ENCODE measurements at places on chromosomes 6 and 20.
A peak's percentile ranks its signal among the peaks of the same experiment; 100 is the strongest.

DNA sequence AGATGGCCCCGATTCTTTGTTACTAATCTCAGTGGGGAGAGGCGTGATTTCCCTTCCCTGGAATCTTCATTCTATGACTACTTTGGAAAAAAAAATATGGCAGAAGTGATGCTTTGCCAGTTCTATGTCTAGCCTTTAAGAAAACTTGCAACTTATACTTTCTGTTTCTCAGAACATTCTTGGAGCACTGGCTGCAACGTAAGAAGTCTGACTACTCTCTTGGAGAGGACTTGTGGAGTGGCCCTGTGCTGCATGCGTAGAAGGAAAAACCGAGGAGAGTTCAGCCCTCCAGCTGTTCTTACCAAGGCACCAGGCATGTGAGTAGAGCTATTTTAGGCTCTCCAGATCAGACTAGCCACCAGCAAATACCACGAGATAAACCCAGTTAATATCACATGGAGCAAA lies 77.6 kb upstream of the STXBP5 start:
- no peak for DNase-seq

DNA sequence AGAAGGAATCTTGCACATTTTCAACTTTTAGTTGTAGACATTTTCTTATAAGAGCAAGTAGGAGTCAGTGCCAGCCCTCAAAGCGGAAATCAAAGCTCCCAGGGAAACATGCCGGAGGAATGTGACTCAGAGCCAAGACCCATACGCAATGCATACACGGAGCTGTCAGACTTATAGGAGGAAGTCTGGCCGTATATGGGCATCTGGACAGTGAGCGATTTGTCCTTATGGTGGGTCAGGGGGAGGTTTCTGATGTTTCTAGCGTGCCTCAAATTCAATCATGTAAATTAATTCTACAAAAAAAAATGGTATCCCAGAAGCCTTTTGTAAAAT lies 3.6 kb upstream of the CCN2 start:
- DNase-seq, result no peak

DNA sequence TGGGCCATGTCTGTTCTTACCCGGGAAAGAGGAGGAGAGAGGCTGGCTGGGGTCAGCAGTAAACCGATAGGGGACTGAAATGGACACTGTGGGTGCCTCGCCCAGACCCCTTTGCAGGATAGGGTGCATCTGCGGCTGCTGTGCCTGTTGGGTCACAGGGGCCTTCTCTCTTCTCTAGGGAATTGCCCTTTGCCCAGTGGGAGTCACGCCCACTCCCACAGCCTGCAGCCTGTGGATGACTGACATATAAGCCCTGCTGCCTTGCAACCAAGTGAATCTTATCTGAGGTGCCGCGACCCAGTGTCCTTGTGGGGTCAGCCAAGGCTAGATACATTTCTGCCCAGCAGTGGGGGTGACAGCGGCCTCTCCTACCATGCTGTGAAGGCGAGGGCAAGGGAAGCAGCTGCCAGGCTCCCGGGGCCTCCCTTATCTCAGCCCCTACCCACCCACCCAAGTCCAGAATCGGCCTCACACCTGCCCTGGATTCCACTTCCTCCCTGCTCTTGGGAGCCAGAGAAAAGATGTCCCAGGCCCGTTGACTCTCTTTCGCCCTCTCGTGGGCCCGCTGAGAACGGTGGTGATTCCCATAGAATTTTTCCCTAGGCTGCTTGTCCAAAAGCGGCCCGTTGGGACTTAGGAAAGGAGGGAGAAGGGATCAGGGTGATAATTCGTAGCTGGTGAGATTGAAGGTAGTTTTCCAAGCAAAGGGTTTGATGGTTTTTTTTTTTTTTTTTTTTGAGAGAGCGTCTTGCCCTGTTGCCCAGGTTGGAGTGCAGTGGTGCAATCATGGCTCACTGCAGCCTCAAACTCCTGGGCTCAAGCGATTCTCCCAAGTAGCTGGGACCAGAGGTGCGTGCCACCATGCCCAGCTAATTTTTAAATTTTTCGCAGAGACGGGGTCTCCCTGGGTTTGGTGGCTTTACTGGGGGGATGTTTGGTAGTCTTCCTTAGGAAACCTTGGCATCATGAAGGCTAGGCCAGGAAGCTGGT lies 76.4 kb upstream of the RNF24 start:
- peak; percentile 33 for DNase-seq

GRCh38 chr20:32480371-32481241 lies 104.5 kb downstream of the NOL4L start:
- DNase-seq, result no peak

- no peak for DNase-seq
Observed at GRCh38 chr6:134850721-134851305, 99.1 kb downstream of the ALDH8A1 start.

DNA sequence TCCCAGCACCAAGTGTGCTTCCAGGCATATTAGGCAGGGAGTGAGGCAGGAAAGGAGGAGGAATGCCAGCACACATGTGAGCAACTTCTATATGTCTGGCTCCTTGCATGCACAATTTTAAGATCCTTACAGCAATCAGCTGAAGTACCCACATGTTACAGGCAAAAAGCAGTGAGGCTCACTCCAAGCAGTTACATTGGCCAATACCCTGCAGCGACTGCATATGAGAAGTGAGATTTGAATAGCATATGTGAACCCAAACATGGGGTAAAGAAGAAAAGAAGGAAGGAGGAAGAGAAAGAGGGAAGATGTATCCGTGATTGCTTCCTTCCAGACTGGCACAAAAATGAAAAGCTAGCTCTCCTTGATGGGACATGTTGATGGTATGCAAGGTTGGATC lies 193.6 kb downstream of the PTPRT start:
- no peak for DNase-seq

GRCh38 chr6:56790414-56790813 lies 147.7 kb upstream of the DST start:
- no peak for DNase-seq

DNA sequence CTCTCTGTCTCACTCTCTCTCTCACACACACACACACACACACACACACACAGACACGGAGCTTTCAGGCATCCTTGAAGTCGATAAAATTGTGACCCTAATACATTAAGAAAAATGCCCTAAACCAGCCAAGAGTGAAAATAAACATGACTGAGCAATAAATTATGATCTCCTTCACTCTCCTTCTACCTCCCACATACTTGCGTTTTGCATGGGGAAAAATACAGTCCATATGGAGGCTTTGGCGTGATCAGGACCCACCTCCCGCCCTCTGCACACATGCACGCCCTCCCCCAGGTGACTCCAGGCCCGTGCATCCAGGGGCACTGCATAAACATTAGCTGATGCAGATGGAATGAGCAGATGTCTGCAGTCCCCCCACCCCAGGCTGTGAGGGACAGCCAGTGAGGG lies 114.2 kb upstream of the JARID2 start:
- no peak for DNase-seq

DNA sequence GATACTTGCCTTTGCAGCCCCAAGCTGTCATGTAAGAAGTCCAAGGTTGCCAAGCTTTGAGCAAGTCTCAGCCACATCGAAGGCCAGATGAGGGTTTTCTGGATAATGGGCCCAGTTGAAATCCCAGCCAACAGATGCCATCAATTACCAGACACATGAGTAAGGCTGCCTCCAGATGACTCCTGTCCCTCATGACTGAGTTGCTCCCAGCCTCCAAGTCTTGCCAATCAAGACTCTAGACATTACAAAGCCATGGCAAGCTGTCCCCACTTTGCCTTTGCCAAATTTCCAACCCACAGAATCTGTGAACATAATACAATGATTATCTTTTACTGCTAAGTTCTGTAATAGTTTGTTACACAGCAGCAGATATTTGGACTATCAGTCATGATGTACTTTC lies 76.8 kb upstream of the ARMC2 start:
- DNase-seq, result no peak

- no peak for DNase-seq
Observed at GRCh38 chr6:106748547-106749207, 119.3 kb downstream of the QRSL1 start.

DNA sequence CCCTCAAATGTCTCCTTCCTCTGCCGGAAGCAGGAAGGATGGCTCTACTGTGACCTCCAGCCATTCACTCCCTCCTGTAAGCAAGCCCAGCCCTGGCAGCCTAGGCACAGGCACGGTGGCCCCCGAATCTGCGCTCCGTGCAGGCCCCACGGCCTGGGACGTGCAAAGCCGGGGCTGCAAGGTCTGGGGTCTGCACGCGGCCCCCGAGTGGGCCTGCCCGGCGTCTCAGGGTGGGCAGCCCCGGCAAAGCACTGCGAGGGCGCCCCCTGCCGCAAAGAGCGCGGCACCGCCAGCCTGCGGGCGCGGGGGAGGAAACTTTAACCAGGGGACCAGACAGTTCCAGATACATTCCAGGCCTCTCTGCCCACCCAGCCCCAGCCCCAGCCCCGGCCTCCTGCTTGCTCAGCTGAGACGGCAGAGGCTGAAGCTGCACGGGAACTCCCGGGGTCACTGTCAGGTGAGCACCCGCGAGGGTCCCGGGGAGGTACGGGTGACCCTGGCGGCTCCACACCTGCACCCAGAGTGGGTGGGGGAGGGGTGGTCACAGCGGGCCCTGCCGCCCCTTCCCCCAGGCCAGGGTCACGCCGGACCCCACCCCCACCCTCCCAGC lies 98.8 kb downstream of the ASXL1 start:
- no peak for DNase-seq

GRCh38 chr20:5716953-5717352 lies 33.2 kb upstream of the SHLD1 start:
- DNase-seq, result no peak

DNA sequence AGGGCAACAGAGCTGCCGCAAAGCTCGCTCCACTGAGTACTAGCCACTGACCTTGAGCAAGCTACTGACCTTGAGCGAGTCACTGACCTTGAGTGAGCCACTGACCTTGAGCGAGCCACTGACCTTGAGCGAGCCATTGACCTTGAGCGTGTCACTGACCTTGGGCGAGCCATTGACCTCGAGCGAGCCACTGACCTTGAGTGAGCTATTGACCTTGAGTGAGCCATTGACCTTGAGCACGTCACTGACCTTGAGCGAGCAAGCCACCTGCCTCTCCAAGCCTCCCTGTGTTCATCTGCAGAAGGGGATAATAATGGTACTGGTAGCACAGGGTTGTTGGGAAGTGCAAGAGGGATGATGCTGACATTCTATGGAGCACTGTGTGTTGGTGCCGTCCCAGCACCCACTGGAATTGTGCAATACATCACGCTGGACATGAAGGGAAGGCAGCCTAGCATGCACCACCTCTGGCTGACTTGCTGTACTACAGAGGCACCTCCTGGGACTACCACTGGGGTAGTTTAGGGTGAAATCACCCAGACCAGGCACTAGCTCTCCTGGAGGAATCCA lies 60.2 kb downstream of the CTCFL start:
- peak; percentile 54 for DNase-seq

GRCh38 chr6:85482905-85483700 lies 33.2 kb downstream of the NT5E start:
- DNase-seq, result peak; percentile 70

DNA sequence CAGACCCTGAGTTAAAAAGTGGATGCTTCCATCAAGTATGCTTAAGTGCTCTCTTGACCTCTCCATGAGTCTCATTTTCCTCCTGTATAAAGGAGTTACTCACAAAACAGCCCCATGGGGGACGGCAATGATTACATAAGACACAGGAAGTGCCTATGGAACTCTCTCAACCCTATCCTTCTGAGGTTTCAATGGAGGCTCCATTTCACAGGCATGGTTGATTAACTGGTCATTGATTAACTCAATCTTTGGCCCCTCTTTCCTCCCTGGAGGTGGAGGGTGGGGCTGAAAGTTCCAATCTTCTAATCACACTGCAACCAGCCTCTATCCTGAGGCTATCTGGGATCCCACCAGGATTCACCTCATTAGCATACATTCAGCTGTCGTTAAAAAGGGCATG lies 29.3 kb downstream of the CST8 start:
- DNase-seq, result no peak

DNA sequence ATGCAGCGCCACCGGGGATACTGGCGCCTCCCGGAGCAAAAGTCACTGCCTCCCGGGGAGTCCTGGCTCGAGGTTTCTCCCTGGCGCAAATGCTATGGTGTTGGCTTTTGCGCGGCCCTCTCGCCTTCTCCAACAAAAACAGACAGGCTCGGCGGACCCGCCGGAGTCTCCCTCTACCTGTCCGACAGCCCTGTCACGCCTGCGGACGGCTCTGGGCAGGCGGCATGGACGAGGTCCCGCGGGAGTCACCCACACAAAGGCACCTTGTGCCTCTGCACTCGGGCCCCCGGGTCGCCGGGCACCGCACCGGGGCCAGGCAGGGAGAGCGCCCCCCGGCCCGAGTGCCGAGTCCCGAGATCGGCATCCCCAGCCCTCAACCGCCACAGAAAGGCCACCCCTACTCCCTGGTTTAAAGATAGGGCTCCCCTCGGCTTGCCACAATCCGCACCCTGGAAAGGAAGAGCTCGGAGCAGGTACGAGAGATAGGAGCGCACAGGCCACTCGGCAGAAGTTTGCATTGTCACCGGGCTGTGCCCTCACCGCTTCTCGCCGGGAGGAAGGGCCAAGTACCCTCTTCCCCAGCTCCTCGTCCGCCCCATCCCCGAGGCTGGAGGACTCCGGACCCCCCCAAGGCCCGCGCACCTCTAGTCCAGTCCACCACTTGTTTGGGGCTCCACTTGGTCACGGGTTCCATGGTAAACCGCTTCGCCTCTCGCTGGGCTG lies 903 bp downstream of the CNKSR3 start:
- no peak for DNase-seq

DNA sequence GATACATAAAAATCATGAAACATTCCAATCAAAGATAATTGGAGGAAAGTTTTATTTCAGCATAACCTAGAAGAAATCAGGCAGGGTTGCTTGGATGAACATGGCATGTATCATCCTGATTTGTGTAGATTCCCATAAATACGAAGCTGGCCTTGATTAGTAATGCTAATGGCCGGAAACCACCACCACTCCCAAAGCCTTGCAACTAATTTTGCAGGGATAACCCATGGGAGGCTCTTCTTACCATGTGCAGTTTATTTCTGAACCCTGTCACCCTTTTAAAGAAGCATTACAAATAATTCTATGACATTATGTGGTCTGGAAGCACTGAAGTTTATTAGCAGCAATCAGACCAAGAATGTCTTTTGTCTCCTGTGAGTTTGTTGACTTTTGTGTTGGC lies 80.8 kb downstream of the AIG1 start:
- no peak for DNase-seq

DNA sequence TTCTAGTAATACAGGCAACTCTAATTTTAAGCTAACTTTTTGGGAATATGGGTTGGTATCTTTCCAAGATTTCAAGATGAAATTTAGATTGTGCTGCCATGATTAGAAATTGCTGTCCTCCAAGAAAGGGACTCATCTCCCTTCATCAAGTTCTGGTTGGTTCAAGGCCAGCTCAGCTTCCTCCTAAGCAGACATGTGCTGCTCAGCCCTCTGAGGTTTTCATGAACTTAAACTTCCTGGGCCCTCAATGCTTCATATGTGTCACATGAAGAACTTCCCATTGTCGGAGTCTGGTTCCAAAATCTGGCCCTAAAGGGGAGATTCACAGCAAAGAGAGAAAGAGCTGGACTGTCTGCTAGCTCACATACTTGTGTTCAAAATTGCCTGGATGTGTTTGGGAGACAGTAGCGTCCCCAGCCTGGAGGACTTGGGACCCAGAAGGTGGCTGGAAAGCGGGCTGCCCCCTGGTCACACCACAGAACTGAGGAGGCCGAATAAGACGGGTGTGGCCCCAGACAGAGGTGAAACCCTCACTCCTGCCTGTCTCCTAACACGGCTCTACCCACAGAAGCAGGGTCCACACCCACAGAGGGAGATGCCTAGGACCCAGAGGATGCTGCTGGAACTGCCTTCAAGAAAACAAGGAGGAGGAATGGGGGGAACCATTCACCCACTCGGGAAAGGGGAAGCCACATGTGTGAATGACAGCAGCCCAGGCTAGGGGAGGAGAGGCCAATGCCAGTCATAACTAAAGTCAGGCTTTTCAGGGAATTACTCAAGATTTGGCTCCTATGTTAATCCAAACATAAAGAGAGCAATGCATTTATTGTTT lies 54.3 kb upstream of the GPR31 start:
- DNase-seq, result no peak

- DNase-seq, result no peak
Observed at GRCh38 chr6:158502263-158502950, 57.5 kb upstream of the TMEM181 start.

All from CD4-positive, alpha-beta T cell treated with Interleukin-1 beta for 1 hour (primary cell).